ENCODE measurements at places on chromosomes 4 and X.

DNA sequence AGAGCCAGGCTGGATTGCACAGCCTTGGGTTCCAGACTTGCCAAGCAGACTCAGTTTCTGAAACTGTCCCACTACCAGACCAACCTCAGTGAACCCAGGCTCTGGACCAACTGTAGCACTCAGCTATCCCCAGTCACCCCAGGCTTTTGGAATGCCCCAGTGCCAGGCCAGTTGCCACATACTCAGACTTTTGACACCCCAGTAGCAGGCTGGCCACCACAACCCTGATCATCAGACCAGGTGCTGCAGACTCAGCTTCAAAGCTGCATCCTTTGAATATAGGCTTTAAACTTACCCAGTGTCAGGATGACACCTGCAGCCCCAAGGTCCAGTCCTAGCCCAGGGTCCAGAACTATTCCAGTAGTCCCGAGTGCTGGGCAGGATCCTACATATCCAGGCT is 1389.9 kb downstream of the ARAP2 start:
- DNase-seq: no peak

- no peak for DNase-seq
Measured at GRCh38 chrX:154805696-154806091, 409 bp upstream of the MPP1 start.

- no peak for DNase-seq
Measured at GRCh38 chr4:140049024-140049848, 104.7 kb downstream of the MAML3 start.

GRCh38 chr4:65658117-65658516 is 12.2 kb downstream of the EPHA5 start:
- DNase-seq: no peak

DNA sequence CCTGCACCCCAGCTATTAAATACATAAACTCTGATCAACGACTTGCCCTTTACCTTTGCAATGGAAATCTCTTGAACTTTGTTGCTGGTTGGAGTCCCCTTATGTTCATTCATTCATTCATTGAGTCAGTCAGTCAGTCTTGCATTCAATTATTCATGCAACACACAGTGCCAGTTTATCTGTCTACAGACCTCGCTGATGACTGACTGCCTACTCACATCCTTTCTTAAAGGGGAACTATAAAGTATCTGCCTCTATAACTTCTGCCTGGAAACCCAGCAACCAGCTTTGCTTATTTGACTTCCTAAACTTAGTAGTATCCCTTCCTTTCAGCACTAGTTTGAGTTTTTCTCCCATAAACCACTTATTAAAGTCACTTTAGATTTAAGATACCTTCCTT is 620.8 kb upstream of the ADGRL3 start:
- no peak for DNase-seq

DNA sequence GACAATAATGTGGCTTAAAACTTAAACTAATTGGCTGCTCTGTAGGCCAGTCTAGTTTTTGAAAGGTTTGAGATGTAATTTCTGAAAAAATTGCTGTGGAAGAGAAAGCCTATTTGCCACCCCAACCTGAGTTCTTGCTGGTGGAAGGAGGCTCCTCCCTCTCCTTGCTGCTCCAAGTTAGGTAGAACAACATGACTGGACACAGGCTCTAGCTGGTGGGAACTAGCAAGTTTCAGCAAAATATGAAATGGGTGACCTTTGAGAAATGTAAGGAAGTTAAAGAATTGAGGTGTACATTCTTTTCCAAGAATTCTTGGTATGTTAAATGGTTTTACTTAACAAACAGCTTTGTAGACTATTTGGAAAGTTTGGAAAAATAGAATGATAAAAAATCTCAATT is 8.0 kb downstream of the RPL34 start:
- DNase-seq: no peak

DNA sequence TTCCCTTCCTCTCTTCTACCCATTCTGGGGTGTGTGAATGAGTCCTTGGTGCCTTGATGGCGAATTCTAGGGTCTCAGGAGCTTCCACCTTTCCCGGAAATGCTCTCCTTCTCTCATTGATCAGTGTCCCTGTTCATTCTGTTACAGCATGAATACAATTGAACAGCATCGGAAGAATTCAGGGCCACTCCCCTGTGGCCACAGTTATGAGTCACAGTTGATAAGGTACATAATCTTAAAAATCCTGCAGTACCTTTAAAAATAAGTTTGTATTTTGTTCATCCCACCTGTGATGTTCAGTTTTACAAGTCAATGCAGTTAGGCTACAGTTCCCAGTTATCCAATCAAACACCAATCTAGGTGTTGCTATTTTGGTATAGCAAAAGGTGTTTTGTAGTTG is 47.3 kb upstream of the FAM9A start:
- DNase-seq: no peak

- no peak for DNase-seq
Measured at GRCh38 chr4:7043284-7044136, at the start of gene TADA2B. Gene TADA2B, plus strand, starts transcription at chr4:7043372. Its CDS starts 208 bp downstream, at chr4:7043580.

DNA sequence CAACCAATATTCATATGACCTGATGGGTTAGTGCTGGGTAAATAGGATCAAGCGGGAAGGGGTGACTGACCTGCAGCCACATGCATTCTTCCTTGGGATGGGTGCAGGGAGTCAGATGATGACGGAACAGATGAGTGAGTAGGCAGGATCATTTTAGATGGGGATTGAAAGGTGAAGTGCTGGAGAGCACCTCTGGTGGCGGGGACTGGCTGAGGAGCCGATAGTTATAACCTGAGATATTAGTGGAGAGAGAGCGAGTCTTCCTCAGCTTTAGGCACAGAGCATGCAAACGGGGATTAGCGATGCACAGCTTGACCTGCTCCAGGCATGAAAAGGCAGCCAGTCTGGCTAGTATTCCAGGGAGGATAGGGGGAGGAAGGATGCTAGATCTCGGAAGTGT is 99.1 kb downstream of the AFF1 start:
- no peak for DNase-seq

GRCh38 chrX:85223359-85223758 is 20.2 kb downstream of the SATL1 start:
- DNase-seq: no peak

DNA sequence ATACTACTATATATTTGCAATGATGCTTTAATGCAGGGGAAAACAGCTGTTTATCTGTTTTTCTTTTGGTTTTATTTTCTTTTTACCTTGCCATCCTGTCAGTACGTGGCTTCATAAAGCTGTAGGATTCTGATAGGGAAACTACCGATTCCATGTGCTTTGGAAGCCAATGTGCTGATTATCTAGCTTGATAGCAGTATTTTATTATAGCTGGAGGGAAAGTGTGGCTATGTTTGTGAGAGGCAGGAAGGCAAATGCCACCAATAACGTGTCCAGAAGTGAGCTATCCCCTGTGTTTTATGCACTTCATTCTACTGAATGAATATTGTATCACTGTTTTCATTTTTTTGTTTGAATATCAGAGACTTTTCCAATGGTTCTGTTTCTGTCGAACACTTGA is 43.7 kb downstream of the IL15 start:
- DNase-seq: no peak

GRCh38 chr4:88752076-88752463 is 54.4 kb upstream of the NAP1L5 start:
- DNase-seq: no peak

DNA sequence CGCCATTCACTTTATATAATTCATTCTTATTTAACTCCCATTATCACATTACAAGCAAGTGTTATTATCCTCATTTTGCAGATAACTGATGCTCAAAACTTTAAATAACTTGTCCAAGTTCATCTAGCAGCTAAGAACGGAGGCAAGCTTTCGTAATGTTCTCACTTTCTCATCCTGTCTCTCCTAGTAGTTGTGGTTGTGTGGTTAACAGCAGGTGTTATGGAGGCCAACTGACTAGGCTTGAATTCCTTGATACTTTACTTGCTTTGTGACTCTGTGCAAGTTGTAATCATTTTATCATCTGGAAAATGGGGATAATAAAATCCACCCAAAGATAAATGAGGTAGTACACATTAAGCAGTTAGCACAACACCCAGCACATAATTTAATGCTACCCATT is 109.9 kb upstream of the PTPN13 start:
- no peak for DNase-seq

DNA sequence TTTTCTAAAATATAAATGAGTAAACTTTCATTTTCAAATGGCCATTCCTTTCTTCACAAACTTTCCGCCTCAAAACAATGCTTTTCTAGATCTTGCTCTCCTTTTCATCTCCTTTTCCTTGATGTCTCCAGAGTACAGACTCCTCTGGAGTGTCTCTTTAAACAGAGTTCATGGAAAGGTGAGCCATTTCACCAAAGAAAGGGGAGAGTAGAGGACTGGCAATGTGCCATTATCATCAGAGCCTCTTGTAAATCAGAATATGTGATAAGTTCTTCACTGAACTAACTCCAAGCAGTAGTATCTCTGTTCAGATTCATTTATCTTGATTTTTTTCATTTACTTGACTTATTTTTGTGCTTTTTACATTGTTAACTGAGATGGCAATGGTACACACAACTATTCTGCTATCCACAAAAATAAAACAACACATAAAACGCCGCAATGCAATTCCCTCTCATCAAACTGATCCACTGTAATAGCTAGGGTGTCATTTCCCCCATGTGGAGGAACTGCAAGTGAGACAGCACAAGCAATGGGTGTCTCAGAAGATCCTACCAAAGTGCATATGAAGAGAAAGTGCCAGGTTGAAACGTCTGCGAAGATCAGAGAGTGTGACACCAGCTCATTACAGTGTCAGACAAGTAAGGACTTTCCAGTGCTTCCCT is 125.4 kb downstream of the RASL11B start:
- no peak for DNase-seq

- DNase-seq: no peak
Measured at GRCh38 chr4:2728806-2729532, 27.2 kb downstream of the TNIP2 start.

DNA sequence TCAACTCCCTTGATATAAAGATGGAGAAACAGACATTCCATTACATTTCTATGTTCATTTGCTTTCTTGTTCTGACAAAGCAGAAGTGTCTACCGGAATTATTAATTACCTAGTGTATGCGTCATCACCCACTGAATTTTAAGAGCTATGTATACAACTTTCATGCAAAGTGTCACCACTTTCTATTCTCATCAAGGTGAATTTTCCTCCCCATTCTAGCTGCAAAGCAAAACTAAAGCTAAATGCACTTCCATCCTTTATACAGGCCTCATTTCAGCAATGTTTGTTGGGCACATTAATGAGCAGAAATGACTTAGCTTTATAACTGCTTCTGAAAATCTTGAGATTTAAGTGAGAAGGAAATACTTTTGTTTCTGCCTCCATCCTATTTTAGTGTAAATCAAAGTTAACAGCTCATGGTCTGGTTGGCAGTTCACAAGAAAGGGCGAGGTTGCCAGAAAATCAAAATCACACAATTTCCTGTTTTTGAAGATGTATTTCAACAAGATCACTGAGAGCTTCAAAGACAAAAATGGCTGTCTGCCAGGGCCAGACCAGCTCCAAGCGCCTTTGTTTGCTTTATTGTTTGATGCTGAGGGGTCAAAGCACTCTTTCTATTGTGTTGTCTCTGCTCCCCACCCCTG is 7.2 kb upstream of the FAM9C start:
- no peak for DNase-seq

GRCh38 chrX:19912-20571 is 261.1 kb upstream of the PLCXD1 start:
- DNase-seq: no peak

DNA sequence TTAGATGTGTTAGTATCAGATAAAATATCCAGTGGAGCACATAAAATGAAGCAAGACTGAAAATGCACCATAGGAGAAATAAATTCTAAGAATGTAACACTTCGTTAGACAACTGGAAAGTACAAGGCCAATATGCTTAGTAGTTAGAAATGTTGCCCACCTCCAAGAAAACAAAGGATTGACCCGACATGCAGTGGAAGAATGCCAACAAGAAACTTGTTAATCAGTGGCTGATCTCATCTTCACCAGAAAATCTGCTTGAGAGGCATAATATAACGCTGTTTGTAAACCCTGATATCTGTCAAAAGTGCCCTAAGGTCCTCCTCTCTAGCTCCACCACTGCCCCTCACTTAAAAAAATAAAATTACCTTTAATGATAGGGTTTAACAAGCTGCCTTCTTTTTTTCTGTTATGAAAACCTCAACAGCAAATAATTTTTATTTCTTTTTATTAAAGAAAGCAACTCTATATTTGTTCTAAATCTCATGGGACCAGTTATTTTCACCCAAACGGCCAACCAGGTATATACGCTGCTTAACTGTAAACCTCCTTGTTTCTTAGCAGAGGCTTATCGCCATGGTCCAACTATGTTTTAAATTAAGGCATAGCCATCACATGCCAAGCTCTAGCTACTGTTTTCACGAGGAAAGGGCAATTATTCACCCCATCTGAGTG is 1.8 kb downstream of the RASGEF1B start:
- no peak for DNase-seq

DNA sequence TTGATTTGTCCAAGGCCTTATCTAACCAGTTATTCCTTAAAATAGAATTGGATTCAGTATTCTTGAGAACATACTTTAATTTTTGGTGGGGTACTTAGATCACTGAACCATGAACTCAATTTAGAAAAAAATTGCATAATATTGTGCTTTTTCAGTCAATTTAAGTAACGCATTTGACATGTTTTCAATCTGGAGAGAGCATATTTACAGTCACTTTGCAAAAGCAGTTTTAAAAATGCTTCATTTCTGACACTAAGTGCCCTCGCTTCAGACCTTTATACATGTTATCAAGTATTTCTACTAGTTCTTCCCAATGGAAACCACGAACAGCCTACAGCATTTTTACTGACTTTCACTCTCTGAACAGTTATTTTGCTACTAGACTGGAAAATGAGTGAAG is 257.1 kb upstream of the NDST4 start:
- DNase-seq: no peak

DNA sequence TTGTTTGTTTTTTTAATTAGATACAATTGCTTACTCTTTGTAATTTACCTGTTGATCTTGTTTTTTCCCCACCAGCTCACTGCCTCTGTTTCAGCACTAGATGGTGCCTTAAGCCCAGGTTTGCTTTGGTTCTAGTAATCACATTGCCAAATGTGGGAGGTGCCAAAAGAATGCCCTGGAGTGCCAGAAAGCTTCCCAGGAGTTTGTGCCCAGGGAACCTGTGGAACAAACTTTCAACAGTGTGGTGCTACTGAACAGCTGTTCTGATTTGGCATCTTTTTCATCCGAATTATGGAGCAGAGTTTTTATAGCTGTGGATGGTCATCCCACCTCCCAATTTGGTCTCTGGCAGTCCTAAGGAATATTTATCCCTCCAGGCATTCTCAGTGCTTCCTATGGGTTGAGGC is 1000.7 kb downstream of the STIM2 start:
- DNase-seq: peak; percentile 27

GRCh38 chrX:41781500-41781899 is 57.5 kb downstream of the GPR82 start:
- no peak for DNase-seq

GRCh38 chr4:66837279-66837922 is 707.9 kb downstream of the CENPC start:
- DNase-seq: no peak

GRCh38 chr4:2874861-2875260 is 31.2 kb downstream of the ADD1 start:
- DNase-seq: no peak

All from fibroblast of skin of left biceps (primary cell).